ENCODE measurements at places on chromosomes 1 and 21.

- DNase-seq = no peak
These were observed at the start of gene CHD5 for GRCh38 chr1:6180268-6180706. Gene CHD5, minus strand, starts transcription at chr1:6180321. Its CDS starts 298 bp downstream, at chr1:6180023.

DNA sequence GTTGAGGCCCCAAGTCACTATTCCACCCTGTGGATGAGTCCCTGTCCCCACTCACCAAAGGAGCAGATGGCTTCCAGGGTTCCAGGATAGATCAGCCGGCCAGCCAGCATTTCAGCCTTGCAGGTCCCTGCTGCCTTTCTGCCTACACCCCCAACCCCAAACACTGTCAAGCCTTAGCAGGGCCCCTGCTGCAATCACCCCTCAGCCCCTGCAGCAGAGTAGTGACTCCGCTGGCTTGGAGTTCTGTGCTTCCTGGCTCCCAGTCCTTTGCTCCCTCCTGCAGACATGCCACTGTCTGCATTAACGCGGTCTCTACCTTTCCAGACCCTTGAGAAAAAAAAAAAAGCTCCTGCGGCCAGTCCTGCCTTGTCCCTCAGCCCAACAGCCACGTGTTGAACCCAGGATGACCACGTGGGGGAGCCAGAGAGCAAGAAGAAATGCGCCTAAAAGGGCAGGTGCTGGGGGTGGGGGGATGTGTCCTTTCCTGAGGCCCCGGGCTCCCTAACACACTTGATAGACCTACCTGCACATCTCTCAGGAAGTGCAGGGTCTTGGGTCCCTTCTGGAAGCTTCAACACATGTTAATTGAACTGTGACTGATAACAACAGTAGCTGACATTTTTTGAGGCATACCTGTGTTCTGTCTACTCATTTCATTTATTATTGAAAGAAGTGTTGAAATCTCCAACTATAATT lies 37.4 kb downstream of the RASSF5 start:
- DNase-seq = no peak

DNA sequence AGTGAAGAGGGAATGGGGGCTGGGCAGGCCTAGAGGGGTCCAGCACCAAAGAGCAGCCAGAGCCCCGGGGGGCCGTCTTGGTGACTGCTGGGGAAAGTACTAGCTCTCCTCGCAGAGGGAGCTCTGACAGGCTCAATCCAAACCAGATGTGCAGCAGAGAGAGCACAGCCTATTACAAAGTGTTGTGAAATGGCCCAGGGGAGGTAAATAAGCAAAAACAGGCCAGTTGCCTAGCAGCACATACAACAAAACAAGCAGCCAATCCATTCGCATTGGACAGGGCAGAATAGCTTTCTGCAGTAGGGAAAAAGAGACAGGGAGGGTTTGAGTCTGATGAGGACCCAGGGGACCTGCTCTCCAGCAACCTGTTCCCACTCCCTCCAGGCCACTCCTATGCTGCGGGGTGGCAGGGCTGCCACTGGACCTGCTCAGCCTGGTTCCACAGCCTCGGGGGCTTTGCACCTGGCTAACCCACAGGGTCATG lies 239.6 kb upstream of the FGGY start:
- DNase-seq = peak; percentile 99

GRCh38 chr21:31232344-31232743 lies 111.7 kb downstream of the TIAM1 start:
- no peak for DNase-seq

DNA sequence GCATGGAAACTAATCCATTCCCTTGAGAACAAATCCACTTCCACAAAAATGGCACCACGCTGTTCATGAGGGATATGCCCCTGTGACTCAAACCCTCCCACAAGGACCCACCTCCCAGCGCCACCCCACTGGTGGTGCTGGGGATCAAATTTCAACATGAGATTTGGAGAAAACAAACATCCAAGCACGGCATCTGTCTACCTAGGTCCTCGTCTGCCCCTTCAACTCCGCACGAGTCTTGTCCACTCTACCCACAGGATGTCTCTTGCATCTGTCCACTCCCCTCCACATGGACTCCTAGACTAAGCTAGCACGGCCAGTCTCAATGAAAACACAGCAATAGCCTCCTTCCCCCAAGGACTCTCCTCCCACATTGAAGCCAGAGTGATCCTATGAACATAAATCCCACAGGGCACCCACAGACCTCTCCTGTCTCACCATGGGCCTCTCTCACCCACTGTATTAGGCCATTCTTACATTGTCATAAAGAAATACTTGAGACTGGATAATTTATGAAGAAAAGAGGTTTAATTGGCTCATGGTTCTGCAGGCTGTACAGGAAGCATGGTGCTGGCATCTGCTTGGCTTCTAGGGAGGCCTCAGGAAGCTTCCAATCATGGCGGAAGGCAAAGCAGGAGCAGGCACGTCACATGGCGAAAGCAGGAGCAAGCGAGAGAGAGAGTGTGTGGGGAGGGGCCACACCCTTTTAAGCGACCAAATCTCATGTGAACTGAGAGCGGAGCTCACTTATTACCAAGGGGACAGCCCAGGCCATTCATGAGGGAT lies 101.4 kb downstream of the TOMM20 start:
- no peak for DNase-seq

GRCh38 chr1:74334147-74334546 lies 99.0 kb downstream of the TNNI3K start:
- DNase-seq = no peak

- peak; percentile 77 for DNase-seq
These were observed at the start of gene EPHA2 for GRCh38 chr1:16155537-16156410. Gene EPHA2, minus strand, starts transcription at chr1:16156069. Its CDS starts 137 bp downstream, at chr1:16155932.

- DNase-seq = no peak
These were observed 17.2 kb downstream of the KCNJ15 start for GRCh38 chr21:38273745-38274542.

DNA sequence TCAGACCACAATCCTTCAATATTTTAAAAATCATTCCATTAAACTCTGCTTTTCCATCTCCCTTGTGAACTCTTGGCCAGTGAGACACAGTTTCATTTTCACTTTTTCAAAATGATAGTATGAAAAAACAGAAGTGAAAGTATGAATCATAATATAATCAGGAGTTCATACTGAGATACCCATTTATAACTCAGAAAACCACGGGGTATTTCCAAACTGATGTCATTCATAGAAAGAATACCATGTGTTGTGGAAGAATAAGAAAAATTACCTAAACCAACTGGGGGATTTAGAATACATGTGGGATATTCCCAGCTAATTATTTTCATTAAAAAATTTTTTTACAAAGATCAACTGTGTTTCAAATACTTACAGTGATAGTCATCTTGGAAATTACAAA lies 149.9 kb downstream of the MRPL39 start:
- peak; percentile 31 for DNase-seq

DNA sequence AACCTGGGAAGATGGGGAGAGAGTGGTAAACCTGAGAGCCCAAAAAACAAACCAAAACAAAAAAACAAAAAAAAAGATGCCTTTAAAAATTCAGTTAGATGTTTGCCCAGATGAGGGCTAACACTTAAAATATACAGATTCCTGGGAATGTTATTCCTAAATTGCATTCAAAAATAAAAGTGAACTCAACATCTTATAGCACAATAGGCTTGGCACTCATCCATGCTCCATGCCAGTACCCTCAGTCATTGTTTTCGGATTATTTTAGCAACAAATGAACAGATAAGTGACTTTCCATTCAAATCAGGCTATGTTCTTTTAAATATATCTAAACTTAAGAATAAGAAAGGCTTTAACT lies 3.7 kb downstream of the ATP1A1 start:
- DNase-seq = peak; percentile 36

DNA sequence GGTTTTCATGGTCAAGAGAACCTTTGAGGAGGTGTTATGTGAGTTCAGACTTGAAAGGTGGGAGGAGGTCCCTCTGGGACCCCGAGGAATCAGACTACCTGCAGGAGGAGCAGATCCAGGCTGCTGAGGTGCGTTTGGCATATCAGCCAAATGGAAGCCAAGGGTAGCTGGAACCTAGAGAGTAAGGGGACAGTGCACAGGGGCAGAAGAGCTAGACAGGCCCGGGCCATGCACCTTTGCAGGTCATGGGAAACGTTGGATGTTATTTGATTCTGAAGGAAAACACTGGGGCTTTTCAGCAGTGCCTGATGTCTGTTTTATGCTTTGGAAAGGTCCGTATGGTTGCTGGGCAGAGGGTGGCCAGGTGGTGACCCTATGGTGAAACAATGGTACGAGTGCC lies 169.2 kb downstream of the PGBD5 start:
- DNase-seq = no peak

- peak; percentile 46 for DNase-seq
These were observed 23.0 kb downstream of the ACTA1 start for GRCh38 chr1:229410692-229411433.

GRCh38 chr1:185342672-185343259 lies 25.7 kb upstream of the IVNS1ABP start:
- DNase-seq = no peak

Data from AG10803 (cell line).